CD4-positive, alpha-beta T cell (primary cell): ENCODE measurements at places on chromosomes 7 and 10.
A peak's percentile ranks its signal among the peaks of the same experiment; 100 is the strongest.

DNA sequence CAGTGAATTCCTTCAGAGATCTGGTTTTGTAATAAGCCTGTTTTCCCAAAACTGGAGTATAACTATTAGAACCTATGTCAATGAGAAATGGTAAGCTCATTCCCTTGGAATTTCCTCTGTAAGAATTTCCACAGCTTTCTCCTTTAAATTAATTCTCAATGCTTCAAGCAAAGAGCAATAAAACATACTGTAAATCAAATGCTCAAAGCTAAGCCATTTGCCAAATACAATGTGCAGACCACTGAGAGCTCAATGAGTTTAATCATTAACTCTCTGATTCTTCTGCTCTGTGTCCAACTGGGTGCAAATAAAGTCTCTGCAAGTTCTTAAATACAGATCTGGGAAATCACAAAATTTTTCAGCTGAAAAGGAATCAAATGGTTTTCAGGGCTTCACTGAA, 227.6 kb upstream of the IMMP2L start:
- no peak for DNase-seq
- H3K4me3 ChIP-seq: no peak overlapping the region
- H3K4me1 ChIP-seq: no peaks in the 10 kb centered on the region
- H3K36me3 ChIP-seq: no peaks in the 10 kb centered on the region
- no peaks in the 10 kb centered on the region for H3K27me3 ChIP-seq

DNA sequence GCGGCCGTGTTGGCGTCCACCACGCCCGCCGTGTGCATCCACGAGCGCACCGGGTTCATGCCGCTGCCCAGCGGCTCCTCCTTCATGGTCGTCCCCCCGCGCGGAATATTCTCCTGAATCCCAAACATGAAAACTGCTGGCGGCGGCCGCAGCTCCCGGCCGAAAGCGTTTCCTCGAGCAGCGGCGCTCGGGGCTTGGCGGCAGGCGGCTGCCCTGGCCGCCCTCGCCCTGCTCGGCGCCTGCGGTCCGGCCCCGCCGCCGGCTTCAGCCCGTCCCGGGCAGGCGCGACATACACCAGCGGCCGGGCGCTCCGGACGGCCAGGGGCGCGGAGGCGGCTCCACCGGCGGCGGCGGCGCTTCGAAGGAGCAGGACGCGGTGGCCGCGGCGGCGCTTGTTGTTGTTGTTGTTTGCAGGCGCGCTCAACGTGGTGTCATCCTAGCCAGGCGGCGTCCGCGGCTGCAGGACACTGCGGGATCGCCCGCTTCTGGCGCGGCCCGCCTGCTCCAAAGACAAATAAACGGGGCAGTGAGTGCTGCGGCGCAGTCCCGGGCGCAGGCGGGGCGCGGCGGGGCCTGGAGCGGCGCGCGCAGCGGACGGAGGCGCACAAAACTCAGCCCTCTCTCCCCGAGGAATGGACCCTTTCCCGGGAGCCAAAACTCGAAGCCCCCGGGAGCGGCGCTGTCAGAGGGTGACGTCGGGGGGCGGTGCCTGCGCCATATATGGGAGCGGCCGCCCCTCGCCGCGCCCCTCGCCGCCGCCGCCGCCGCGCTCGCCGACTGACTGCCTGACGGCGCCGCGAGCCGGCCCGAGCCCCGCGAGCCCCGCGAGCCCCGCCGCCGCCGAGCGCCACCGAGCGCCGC, at the start of gene EBF3:
Gene EBF3, minus strand, starts transcription at position 634 of the 861 bp plus-strand sequence. Its CDS starts 506 bp downstream, at position 128.
- no peak within 1 kb of the TSS for H3K27ac ChIP-seq
- H3K4me3 ChIP-seq: peak within 1 kb of the TSS; percentile 30
- H3K4me1 ChIP-seq: peaks cover 33% of the 10 kb centered on the region
- peak; percentile 57 for DNase-seq
- no peaks in the 10 kb centered on the region for H3K36me3 ChIP-seq

- no peaks in the 10 kb centered on the region for H3K36me3 ChIP-seq
- DNase-seq: no peak
- peaks cover 3% of the 10 kb centered on the region for H3K27me3 ChIP-seq
- H3K4me1 ChIP-seq: peaks cover 2% of the 10 kb centered on the region
- H3K4me3 ChIP-seq: no peak overlapping the region
These were observed 14.6 kb upstream of the BPGM start for GRCh38 chr7:134632052-134632451.

DNA sequence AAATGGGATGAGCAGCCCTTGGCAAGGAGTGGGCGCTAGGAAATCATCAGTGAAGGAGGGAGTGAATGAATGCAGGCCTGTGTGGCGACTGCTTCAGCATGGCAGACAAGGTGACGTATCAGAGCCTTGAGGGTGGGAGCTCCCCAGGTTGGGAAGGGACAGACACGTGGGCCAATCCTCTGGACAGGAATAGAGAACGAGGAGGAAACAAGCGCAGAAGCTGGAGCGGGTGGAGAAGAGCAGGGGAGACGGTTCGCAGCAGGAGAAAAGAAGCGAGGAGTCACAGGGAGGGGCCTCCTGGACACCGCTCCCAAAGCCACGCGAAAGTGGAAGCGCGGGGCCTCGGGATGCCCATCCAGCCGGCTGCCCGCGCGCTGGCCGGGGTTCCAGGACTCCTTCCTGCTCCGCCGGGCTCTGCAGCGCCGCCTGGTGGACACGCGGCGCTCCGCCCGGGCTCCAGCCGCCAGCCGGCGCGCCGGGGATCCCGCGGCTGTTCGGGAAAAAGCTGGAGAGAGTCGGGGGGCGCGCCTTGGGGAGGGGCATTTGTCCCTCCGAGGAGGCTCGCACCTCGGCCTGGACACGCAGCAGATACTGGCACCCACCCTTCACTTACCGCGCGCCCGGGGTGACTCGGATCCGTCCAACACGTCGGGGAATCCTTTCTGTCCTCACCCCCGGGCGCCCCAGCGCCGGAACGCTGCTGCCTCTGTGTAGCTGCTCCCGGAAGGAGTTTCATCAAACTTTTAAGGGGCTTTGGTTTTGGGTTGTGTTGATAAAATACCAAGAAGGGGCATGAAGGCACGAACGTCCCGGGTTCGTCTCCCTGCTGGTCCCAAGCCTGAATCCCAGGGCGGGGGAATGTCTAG, 6.3 kb downstream of the ZNF503 start:
- H3K4me3 ChIP-seq: no peak overlapping the region
- no peak overlapping the region for H3K27ac ChIP-seq
- peaks cover 21% of the 10 kb centered on the region for H3K4me1 ChIP-seq
- no peak for DNase-seq
- H3K36me3 ChIP-seq: no peaks in the 10 kb centered on the region

DNA sequence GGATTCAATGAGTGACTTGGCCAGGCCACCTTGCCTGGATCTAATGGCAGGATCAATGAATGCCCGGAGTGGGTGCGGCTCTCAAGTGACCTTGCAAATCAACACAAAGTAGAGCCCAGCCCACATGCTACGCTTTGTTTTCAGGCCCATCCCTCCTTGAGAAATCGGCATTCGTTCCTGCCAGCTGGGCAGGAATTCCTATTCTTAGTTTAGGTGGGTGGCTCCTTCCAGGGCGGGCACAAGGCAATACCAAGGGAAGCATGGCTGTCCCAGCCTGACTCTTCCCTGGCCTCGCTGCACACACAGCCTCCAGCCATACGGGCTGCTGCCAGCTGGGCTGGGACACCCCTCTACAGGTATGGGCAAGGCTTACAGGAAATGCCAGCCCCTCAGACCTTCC, 119.3 kb downstream of the SH3PXD2A start:
- H3K36me3 ChIP-seq: no peaks in the 10 kb centered on the region
- H3K4me1 ChIP-seq: no peaks in the 10 kb centered on the region
- H3K27me3 ChIP-seq: no peaks in the 10 kb centered on the region
- no peak for DNase-seq
- no peak overlapping the region for H3K27ac ChIP-seq

DNA sequence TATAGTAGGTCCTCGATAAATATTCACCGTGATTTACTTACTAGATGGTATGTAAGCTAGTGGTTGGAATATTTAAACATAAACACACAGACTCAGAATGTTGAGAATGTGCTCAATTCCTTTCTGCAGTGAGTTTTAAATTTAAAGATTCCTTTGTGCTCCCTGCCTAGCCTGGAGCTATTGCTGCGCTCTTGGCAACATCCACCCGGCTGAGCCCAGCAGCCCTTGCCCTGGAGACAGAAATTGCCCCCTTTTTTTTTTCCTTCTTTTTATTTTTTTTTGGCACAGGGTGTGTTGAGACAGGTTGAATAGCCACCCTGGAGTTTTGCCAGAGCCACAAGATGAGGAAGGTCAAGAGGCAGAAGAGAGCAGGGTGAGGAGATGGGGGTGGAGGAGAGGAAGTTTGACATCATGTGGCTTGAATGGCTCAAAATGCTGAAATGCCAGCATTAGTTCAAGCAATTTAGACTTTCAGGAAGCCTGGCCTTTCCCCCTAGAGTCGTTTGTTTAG, 180.8 kb downstream of the PRKCQ start:
- H3K27me3 ChIP-seq: no peaks in the 10 kb centered on the region
- no peak overlapping the region for H3K27ac ChIP-seq
- H3K4me3 ChIP-seq: no peak overlapping the region
- DNase-seq: peak; percentile 41
- H3K36me3 ChIP-seq: no peaks in the 10 kb centered on the region
- peaks cover 7% of the 10 kb centered on the region for H3K4me1 ChIP-seq

DNA sequence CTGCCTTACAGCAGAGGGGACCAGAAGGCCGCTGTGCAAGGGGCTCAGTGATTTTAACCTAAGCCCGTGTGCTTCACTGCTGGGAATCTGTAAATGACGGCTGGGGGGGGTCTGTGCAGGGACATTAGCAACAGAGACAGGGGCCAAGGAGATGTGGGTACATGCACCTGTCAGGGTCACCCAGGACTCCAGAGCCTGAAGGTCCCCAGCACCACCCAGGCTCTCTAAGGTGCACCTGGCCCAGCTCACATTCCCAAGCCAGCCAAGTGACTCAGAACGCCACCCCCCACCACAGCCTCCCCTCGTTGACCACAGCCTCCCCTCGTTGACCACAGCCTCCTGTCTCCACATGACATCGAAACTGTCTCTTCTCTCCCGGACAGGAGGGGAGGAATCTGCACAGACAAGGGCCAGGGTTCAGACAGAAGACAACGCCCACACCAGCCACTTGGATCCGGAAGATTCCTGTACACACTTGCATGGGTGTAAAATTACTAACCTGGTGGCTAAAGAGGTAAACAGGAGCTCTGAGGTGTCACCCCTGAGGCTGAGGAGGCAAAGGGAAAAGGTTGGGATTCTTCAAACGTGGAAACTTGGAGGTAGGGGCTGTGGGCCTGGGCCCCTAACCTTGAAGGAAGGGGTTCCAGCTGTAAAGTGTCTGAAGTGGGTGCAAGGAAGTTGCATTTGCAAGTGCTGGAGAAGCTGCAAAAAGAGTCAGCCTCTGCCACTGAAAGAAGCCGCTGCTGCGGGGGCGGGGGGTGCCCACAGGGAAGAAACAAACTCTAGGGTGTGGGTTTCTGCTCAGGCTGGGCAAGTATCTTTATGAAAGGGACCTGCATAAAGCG, 27.0 kb downstream of the CALML3 start:
- no peaks in the 10 kb centered on the region for H3K36me3 ChIP-seq
- H3K27me3 ChIP-seq: no peaks in the 10 kb centered on the region
- peaks cover 62% of the 10 kb centered on the region for H3K4me1 ChIP-seq
- H3K4me3 ChIP-seq: no peak overlapping the region
- H3K27ac ChIP-seq: no peak overlapping the region

- no peaks in the 10 kb centered on the region for H3K4me1 ChIP-seq
- no peaks in the 10 kb centered on the region for H3K36me3 ChIP-seq
- H3K4me3 ChIP-seq: no peak overlapping the region
- no peak for DNase-seq
- H3K27me3 ChIP-seq: no peaks in the 10 kb centered on the region
These were observed 108.4 kb downstream of the PHF14 start for GRCh38 chr7:11082121-11082520.

DNA sequence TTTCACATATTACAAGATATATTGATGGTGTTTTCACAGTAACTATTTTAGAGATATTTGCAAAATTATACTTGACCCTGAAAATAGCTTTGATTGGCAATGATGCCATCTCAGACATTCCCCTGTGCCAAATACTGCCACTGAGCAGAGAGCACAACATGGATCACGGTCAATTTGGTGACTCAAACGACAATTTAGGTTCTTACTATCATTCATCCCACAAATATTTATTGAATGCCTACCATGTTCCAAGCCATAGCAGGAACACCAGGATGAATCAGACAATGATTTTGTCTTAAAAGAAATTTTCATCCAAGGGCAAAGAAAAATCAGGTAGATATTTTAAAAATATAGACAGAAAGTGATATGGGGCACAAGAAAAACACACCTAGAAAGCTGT, 153.2 kb upstream of the ADO start:
- no peaks in the 10 kb centered on the region for H3K4me1 ChIP-seq
- no peaks in the 10 kb centered on the region for H3K36me3 ChIP-seq
- no peak overlapping the region for H3K27ac ChIP-seq
- no peak for DNase-seq

DNA sequence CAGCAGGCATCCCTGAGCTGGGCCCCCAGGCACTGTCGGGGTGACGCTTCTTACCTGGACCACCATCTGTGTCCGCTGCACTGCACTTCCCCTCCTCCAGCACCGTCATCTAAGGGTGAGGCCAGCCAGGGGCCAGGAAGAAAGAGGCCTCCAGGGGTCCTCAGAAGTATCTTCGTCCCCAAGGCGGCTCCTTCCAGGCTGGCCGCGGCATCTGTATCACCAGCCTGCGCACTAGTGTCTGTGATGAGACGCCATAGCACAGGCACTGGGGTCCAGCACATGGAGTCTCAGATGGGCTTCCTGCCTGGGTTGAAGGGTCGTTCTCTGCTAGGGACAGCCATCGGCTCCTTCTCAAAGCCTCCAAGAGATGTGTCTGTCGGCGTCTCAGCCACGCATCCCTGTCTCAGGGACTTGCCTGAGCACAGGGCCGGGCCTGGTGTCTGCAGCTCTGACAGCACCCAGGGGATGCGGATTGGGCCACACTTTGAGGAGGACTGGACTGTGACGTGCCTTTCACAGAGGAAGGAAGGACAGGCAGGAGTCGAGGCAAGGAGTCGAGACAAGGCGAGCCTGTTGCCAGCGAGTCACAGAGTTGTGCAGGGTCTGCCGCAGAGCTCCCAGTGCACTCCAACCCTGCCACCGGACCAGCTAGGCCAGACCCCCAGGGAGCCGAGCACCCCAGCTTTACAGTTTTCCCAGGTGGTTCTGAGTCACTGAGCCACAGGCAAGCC, 101.5 kb upstream of the DIP2C start:
- no peaks in the 10 kb centered on the region for H3K36me3 ChIP-seq
- no peaks in the 10 kb centered on the region for H3K27me3 ChIP-seq
- no peak overlapping the region for H3K27ac ChIP-seq
- H3K4me1 ChIP-seq: no peaks in the 10 kb centered on the region
- DNase-seq: no peak

DNA sequence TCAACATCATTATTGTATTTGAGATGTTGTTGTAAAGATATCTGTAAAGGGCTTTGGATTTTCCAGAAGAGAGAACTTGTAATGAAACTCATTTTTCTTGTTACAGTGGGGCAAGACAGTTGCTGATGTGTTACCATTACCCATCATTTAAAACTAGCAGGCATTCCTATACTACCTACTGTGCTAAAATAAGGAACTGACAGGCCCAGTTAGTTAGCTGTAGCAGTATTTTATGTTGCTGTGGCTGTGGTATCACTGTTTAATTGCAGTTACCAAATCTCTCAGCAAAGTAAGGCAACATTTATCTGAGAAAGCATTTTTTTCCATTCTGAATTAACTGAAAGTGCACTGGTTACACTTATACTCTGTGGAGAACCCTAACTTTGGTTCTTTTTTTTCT, 9.9 kb downstream of the ST7 start:
- no peak overlapping the region for H3K4me3 ChIP-seq
- no peaks in the 10 kb centered on the region for H3K36me3 ChIP-seq
- no peaks in the 10 kb centered on the region for H3K27me3 ChIP-seq
- no peak overlapping the region for H3K27ac ChIP-seq
